ENCODE measurements at places on chromosomes 11 and 22. TPM values are rescaled to one million over a fixed set of nuclear protein-coding genes. Genes with fewer than 3 reads are reported as not detected.

DNA sequence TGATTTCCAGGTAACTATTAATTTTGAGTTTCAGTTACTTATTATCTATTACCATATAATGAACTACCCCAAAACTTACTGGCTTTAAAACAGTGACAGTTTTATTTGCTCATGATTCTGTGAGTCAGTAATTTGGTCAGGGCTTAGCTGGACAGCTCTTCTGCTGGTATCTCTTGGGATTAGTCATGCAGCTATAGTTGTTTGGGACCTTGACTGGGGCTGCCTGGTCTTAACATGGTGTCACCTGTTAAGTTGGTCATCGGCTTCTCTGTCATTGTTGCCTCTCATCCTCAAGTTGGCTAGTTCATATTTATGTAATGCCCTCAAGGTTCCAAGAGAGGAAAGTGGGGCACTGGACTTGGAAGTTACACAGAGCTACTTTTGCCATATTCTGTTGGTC lies 177.5 kb downstream of the TMEM135 start:
- DNase-seq, result no peak

GRCh38 chr11:86849679-86850078 lies 49.3 kb downstream of the PRSS23 start:
- no peak for DNase-seq

GRCh38 chr11:74683279-74683871 lies 47.9 kb downstream of the CHRDL2 start:
- DNase-seq, result peak; percentile 47

- no peak for DNase-seq
Observed at GRCh38 chr22:42114721-42115120, 15.9 kb downstream of the CYP2D6 start.

- no peak for DNase-seq
Observed at GRCh38 chr11:42329929-42330565, 870.6 kb upstream of the LRRC4C start.

The PACSIN3 gene
- total RNA-seq, result 126 TPM

The DUSP8 gene
- 21.7 TPM for total RNA-seq

The MRGPRX3 gene
- total RNA-seq, result not detected

All from left cardiac atrium (tissue), 4 donors.